ENCODE measurements at places on chromosomes 12 and 14.

GRCh38 chr12:1044696-1045095 lies 53.7 kb downstream of the ERC1 start:
- no peak for DNase-seq

DNA sequence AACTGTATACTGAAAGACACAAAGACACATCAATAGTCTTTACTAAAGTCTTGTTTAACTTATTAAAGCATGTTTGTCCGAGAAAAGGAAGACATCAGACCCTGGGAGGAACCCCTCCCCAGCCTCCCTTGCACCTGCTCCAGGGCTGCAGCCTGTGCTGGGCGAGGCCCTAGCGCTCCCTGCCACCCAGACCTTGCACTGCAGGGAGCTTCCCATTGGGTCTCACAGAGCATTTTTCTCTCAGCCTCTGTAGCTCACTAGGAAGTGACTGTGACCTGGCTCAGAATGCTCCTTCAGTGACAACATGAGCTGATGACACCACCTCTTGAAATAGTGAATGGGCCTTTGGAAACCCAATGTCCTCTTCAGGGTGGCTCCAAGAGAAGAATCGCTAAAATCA lies 461.2 kb downstream of the TMEM121 start:
- no peak for DNase-seq

- DNase-seq, result no peak
Measured at GRCh38 chr12:65497660-65498059, 219.2 kb downstream of the MSRB3 start.

- no peak for DNase-seq
Measured at GRCh38 chr12:118151755-118152154, 15.8 kb downstream of the PEBP1 start.

- no peak for DNase-seq
Measured at GRCh38 chr14:72613231-72613974, 280.5 kb downstream of the DPF3 start.

GRCh38 chr14:96090441-96091148 lies 51.4 kb downstream of the C14orf132 start:
- DNase-seq, result no peak

DNA sequence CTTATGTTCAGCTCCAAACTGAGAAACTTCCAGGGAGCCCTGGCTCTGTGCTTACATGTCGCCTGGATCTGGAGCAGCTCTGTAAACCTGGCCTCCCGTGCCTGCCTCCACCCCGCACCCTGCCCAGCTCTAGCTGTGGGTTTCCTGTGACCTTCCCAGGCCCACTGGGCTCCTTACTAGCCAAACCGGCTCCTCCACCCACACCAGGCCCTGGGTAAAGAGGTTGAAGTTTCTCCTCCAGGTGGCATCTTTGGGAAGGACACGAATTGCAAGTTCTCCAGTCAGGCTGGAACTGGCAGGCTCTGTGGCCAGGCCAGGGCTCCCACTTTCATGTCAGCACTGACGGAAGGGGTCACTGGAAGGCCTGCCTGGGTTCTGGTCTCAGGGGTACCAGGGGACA lies 60.9 kb upstream of the ZFP36L1 start:
- no peak for DNase-seq

DNA sequence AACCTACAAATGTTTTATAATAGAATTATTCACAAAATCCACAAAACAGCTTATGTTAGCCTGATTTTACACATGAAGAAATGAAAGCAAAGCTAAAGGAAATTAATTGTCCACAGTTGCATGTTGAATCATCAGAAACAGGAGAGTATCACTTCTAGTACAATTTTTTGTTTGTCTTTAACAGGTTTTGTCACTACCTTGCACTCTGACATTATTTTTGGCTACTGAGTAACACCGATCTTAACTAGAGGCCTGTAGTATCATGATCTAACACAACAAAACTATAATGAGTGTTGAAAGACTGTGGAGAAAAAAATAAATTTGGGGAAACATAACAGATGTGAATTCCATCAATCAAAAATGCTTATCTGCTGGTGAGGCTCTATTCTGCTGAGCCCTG lies 60.1 kb downstream of the TAOK3 start:
- no peak for DNase-seq

DNA sequence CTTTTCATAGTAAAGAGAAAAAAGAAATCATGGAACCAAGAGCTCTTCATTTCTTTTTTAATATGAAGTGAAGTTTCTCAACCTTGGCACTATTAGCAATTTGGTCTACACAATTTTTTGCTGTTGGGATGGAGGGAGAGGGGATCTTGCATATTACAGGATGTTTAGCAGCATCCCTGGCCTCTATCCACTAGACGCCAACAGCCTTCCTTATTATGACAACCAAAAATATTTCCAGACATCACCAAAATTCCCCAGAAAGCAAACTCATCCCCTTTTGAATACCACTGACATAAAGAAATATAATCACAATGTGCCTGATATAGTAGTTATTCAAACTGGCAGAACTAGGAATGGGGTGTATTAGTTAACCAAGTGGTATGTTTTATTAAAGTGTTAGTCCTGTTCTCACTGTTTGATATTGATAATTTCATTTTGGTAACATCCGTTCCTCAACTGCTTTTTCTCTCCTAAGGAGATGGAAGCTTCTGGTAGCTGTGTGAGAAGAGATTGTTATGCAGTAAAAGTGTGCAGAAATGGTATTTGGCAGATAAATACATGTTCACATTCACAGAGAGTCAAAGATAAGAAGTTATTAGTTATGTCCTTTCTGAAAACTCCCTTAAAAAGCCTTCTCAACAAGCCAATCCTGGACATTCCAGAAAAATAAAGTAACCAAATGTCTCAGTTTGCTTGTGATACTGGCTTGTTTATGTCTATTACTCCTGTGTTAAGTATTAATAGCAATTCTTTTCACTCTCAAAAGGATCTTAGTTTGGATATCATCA lies 699.9 kb downstream of the C12orf50 start:
- DNase-seq, result no peak

DNA sequence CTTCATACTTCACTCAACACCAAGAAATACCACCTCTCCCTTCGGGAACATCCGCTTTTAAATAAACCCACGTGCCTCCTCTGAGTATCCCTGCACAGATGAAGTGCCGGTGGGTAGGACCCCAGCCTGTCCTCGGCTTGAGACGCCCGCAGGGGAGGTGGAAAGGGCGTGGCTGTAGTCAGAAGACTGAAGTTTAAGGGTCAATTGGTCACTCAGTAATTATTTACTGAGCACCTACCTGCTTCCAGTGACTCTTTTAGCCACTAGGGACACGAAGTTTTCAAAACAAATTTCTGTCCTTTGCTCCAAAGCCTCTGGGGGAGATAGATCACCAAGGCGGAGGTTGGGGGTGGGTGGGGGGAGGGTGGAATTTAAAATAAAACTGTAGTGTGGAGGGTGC lies 309.4 kb downstream of the VRK1 start:
- DNase-seq, result no peak

- no peak for DNase-seq
Measured at GRCh38 chr12:124829708-124830304, 33.9 kb downstream of the SCARB1 start.
